ENCODE measurements at places on chromosomes 11 and 22. TPM values are rescaled to one million over a fixed set of nuclear protein-coding genes. Genes with fewer than 3 reads are reported as not detected.
A peak's percentile ranks its signal among the peaks of the same experiment; 100 is the strongest.

Gene CCDC85B
- total RNA-seq = 26.2 TPM

Gene MUC2
- total RNA-seq = 0.44 TPM

Gene SLC22A8
- total RNA-seq = not detected

Gene OR51I1
- not detected for total RNA-seq

Gene OR9G4
- not detected for total RNA-seq

Gene NRXN2
- 1.4 TPM for total RNA-seq

DNA sequence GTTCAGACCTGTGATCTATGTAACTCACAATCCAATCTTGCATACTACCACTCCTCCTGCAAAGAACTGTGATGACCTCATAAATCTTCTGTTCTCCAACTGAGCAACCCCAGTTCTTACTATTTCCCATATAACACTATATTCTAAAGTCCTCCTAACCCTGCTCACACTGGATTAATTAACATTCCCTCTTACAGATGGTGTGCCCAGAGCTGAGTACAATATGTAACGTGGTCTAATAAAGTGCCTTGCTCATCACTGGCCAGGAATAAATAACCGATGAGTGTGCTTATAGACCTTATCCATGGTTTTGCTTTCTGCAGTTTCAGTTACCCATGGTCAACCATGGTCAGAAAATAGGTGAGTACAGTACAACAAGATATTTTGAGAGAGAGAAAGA lies 28.6 kb downstream of the PRCP start:
- DNase-seq = no peak

GRCh38 chr11:17076517-17077239 lies 789 bp downstream of the RPS13 start:
- no peak for DNase-seq

GRCh38 chr11:69122326-69122629 lies 33.5 kb upstream of the SMIM38 start:
- DNase-seq = no peak

DNA sequence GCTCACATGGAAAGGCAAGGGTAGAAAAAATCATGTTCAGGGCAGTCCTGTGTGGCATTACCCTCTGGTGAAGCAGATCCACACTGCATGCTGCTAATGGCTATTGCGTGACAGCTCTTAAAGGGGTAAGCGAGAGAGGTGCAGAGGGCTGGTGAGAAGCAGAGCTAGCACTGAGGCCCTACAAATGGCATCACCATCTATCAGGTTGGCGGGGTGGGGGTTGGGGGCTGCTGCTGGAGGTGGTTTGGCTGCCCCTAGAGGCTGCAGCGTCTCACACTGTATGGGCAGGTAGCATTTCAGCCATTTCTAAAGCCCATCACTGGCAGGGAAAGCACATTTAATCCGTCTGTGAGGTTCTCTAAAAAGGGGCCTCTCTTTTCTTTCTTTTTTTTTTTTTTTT lies 16.9 kb upstream of the TMA7B start:
- no peak for DNase-seq

GRCh38 chr22:25997886-25998775 lies 171.1 kb upstream of the SEZ6L start:
- no peak for DNase-seq

DNA sequence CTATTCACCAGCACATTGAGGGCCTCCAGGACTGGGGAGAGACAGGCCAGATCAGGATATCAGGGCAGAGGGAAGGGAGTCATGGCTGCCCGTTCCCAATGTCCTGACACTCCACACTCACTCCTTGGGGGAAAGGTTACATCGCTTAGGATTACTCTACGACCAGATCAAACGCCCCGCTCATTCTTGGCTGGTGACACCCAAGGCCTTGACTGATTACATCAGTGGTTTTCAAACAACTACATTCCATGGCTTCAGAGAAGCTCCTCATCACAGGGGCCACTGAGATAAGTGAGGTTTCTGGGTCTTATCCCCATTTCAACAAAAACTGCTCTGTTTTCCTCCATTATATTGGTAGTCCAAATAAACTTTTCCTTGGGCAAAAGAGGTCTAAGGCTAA lies 15.0 kb downstream of the UBE2L6 start:
- no peak for DNase-seq

- DNase-seq = no peak
These were observed 288.8 kb downstream of the CASP12 start for GRCh38 chr11:104609311-104610085.

DNA sequence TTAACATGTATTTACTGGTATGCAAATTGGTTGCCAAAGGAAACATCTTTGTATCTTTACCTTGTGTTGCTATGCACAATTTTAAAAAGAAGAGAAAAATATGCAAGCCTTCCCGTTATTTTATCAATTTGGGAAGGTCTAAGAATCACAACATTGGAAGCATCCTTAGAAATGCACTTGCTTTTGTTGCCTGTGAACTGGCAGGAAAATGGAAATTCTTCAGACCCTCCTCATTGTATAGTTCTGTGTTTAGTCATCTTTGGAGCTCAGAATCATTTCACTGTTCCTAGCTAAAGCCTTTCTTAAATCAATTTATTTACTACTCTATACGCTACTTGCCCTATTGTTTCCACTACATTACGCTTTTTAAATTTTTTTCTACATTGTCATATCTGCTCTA lies 574.5 kb downstream of the DLG2 start:
- no peak for DNase-seq

DNA sequence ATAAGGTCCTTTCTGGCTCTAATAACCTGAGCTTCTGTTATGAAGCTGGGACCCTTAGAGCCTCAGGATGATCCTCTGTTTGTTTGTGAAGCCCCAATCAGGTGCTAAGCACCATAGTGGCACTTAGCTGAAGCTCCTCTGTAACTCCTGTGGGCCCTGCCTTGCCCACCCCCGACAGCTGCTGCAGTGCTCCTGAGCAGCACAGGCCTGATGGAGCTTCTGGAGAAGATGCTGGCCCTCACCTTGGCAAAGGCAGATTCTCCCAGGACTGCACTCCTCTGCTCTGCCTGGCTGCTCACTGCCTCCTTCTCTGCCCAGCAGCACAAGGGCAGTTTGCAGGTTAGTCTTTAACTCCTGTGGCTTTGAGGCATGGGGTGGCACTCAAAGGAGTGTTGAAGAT lies 19.0 kb upstream of the CCDC134 start:
- no peak for DNase-seq

- DNase-seq = peak; percentile 81
These were observed 648 bp downstream of the FOSL1 start for GRCh38 chr11:65899356-65900124.

GRCh38 chr11:31824879-31825837 lies 14.0 kb upstream of the PAX6 start:
- no peak for DNase-seq

- DNase-seq = no peak
These were observed 49.2 kb downstream of the PAK1 start for GRCh38 chr11:77424644-77425043.

DNA sequence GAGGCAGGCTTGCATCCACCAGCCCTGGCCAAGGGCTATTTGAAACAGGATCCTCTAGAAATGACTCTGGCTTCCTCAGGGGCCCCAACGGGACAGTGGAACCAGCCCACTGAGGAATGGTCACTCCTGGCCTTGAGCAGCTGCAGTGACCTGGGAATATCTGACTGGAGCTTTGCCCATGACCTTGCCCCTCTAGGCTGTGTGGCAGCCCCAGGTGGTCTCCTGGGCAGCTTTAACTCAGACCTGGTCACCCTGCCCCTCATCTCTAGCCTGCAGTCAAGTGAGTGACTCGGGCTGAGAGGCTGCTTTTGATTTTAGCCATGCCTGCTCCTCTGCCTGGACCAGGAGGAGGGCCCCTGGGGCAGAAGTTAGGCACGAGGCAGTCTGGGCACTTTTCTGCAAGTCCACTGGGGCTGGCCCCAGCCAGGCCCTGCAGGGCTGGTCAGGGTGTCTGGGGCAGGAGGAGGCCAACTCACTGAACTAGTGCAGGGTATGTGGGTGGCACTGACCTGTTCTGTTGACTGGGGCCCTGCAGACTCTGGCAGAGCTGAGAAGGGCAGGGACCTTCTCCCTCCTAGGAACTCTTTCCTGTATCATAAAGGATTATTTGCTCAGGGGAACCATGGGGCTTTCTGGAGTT lies 13.3 kb downstream of the IL10RA start:
- no peak for DNase-seq

DNA sequence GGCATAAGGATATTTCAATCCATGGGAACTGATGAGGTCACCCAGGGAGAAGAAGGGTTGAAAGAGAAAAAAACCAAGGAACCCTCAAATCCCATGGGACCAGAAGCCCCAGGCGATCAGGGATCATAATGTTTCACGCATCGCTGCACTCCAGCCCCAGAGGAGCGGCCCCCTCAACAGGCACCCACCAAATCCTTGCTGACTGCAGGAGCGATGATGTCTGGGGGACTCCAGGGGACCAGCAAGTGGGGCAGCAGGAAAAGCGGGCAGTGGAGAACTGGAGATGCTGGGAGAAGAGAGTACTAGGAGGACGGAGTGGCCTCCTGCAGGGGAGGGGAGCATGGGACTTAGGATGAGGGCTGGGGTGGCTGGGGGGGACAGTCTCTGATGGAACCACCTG lies 47.7 kb upstream of the LINC01488 start:
- DNase-seq = no peak

DNA sequence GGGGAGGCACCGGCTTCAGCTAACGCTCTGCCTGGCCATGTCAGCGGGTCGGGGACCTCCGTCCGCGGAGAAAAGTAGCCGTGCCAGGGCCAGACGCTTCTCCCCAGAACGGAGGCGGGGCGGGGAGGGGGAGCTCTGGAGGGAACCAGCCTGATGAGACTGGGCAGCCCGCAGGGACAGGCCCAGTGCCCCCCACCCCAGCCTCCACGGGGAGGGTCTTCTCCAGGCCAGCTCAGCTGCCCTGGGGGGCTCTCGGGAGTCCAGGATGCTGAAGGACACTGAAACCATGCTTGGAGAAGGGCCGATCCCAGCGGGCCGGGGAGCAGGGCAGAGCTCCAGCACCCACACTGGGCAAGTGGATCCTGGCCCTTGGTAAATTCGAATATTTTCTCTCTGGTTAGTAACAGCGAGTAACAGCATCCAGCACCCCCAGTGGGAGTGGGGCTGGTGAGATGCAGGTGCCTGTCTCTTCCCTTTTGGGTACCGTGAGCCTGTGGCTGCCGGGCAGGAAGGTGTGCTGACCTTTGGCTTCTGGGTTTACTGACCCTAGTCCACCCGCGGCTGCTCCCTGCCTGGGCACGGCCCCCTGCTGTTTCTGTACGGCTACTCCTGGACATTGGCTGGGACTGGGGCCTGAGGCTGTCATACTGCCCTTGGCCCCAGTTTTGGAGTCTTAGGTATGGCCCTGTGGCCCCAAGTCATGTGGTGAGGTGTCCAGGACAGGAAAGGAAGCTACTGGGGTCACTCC lies 35.8 kb downstream of the GRAMD4 start:
- no peak for DNase-seq

GRCh38 chr22:38716826-38717225 lies 11.1 kb downstream of the GTPBP1 start:
- DNase-seq = peak; percentile 34

DNA sequence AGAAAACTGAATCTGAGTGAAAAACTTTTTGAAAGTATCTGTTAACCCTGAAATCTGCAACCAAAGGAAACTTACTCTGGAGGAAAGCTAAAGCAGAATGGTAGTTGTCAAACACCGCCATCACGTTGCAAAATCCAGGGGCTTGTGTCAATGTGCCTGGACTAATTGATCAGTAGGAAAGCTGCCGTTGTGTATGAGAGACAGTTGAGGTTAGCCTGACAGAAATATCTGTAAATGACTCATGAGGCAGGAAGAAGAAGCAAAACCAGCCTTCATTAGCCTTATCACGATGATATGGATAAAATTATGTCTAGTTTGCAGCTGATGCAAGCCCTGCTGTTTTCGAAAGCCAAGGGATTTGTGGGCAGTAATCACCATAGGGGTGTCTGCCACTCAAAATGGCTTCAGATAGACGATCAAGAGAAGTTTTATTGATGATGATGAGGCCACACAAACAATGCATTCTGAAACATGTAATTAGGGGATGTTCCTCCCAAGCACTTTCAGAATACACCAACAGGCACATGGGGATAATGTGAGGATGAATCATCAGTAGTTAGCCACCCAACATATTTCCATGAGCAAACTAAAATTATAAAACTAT lies 8.9 kb downstream of the SCGB1A1 start:
- DNase-seq = no peak

DNA sequence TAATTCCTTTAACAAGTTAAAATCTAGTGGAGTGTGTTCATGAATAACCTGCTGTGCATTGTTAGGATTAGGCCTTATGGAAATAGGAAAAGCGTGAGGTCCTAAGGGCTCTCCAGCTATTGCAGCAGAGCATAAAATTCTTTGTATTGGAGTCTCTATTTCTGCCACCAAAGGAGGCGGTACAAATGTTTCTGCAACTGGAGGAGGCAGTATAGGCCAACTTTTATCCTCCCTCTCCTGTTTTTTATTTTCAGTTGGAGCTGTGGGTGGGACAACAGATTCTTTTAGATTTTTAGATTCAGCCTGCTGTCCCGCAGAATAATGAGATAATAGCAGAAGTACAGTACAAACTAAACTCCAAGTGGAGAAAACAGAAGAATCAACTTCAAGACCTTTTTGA lies 26.2 kb downstream of the OR10A6 start:
- no peak for DNase-seq

DNA sequence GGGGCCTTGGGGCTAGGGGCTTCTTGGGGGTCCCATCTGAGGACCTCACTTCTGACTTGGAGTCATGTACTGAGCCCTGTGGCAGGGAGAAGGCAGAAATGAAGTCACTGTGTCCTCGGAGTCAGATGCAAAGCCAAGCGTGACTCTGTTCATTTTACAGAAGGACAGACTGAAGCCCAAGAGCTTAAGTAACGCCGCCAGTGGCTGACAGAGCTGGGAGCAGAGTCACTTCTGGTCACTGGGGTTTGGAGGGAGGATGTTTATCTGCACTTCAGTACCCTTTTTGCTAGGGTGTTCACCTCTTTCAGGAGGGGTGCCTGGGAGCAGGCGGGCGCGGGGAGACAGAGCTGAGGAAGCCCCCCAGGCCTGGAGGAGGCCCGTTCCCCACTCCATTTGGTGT lies 10.7 kb downstream of the CD6 start:
- no peak for DNase-seq

DNA sequence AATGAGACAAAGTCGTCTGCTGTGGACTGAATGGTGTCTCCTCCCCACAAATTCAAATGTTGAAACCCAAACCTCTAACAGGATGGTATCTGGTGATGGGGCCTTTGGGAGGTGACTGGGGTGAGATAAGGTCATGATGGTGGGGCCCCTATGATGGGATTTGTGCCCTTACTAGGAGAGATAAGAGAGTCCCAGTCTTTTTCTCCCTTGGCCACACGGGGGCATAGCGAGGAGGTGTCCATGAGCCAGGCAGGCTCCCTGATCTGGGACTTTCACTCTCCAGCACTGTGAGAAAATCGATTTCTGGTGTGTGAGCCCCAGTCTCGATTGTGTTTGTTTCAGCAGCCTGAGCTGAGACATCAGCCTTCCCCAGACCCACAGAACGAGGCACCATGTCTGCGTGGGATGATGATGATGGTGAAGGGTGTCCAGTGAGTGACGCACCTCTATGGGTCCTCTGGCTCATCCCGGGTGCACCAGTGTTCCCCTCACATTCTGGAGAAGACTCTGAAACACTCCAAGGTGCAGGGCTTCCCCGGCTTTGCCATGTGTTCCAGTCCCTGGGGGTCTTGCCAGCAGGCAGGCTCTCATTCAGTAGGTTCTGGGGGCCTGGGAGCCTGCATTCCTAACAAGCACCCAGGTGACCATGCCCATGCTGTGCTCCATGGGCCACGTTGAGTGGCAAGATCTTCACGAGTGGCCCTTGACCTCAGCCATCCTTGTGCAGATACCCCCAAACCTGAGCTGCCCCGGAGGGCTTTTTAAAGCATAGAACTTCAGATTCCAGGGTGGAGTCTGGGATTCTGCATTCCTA lies 363.0 kb downstream of the CTTN start:
- DNase-seq = no peak
